ENCODE measurements at places on chromosomes 2 and 18.

DNA sequence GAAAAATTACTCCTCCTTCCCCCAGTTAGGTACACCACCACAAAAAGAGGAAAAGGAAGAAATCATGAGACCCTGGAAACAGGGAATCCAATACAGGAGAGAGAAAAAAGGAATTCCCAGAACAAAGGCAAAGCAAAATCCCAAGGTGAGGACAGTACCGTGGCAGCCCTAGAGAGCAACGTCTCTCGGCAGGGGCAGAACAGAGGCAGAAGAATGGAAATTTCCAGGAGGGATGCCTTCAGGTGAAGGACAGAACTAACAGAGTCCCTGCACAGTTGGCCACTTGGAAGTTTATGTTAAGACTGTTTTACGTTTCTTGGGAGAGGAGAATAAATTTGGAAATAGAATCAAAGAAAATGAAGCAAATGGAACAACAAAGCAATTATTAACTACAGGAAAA, 27.7 kb downstream of the GRB14 start:
- DNase-seq, result no peak

- no peak for DNase-seq
Measured at GRCh38 chr2:175861958-175862357, 140.1 kb downstream of the LNPK start.

DNA sequence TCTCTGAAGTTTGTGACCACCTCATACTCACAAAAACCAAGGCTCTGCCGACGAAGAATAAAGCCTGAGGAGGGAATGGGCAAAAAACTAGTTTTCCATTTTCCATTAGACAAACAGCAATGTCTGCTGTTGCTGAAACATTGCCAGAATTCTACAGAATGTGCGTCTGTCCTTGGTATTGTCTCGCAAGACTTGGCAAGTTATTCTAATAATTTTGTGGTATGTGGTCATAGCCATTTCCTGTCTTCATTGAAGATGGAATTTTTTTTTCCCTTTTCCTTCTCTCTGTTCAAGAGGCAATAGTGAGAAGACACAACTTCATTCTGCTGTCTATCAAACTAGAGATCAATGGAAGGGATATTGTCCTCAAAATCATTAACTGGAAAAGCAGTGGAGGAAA, 296.1 kb downstream of the RND3 start:
- DNase-seq, result no peak

GRCh38 chr2:149344105-149344504, 13.7 kb downstream of the LYPD6 start:
- DNase-seq, result no peak

GRCh38 chr2:80858965-80859364, 554.4 kb upstream of the LRRTM1 start:
- DNase-seq, result no peak
